ENCODE measurements at places on chromosomes 16 and 17.
A peak's percentile ranks its signal among the peaks of the same experiment; 100 is the strongest.

- DNase-seq = no peak
These were observed 1.2 kb downstream of the HS3ST4 start for GRCh38 chr16:25692742-25693508.

GRCh38 chr17:16294560-16294959 is 58.7 kb downstream of the CENPV start:
- no peak for DNase-seq

DNA sequence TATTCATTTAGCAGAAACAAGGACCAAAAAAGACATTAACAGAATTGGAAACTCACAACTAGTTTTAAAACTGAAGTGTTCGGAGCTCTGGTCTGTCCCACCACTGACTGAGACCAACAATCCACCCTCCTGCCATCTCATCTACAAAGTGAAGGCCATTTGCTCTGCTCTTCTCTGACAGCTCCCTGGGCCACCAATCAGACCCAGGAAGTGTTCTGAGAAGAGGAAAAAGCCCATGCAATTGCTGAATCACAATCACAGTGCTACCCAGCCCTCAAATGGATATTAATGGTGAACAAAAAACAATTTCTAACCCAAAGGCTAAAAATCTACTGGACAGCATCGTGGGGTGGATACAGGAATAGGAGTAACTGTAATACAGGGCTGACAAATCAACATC is 2.1 kb downstream of the RPL23 start:
- DNase-seq = no peak

DNA sequence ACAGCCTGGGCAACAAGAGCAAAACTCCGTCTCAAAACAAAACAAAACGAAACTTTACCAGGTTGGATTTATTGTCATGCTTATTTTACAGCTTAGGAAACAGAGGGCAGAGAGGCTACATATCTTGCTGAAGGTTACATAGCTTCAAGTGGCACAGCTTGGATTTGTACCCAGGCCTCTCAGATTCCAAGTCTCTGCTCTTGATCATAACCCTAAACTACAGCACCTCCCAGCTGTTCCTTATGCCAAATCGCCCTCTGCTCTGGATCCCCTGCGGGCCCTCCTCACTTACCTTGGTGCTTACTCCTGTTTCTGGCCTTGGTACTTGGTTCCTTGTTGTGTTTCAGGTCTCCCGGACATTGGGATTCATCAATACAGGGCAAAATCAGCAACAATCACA is 11.7 kb upstream of the CUEDC1 start:
- DNase-seq = no peak

- no peak for DNase-seq
These were observed 133.2 kb upstream of the HS3ST3A1 start for GRCh38 chr17:13734880-13735279.

DNA sequence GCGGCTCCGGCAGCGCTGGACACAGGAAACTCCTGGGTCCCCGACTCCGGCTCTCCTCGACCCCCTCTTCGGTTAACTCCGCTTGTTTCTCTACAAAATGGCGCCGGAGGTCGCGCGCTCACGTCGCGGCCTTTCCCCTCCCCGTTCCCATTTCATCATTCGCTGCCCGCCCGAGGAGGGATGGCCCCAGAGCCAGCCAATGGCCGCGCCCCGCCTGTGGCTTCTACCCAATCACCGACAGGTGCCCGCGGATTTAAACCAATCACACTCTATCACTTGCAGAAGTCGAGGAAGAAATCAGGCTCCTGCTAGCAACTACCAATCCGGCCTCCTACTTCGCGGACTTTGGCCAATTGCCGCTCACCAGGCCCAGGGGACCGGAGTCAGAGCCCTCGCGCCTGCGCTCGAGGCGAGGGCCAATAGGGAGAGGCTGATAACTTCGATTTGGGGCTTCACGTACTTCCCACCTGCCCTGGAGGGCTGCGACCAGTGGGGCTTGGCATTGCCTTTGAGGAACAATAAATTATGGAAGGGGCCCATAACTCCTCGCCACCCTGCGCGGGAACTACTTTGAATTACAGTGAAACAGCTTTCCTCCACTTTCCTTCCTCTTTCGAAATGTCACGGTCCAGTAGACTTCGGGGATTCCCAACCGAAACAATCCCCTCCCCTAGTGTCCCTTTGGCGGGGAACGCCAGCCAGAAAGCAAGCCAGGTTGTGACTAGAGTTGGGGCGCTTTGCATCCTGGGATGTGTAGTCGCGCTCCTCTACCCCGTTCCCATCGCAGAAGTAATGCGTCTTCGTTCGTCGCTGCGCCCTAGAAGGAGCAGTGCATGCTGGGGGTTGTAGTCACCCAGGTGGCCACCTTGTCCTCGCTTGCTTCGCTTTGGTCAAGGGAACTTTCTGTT is at the start of gene CNOT1:
TSS of gene CNOT1 (minus strand) at position 94 of the 908 bp plus-strand sequence. CDS start 30,489 bp downstream, outside the sequence.
- DNase-seq = peak; percentile 99

- peak; percentile 29 for DNase-seq
These were observed 7.8 kb upstream of the N4BP1 start for GRCh38 chr16:48617711-48618148.

All from hematopoietic multipotent progenitor cell treated with erythropoietin and hydrocortisone succinate and interleukin-3 and kit ligand, for 4 days (in vitro differentiated cells).